ENCODE measurements at places on chromosomes 3 and 15.

- no peak for DNase-seq
These were observed 2.2 kb upstream of the PGPEP1L start for GRCh38 chr15:99009741-99010330.

DNA sequence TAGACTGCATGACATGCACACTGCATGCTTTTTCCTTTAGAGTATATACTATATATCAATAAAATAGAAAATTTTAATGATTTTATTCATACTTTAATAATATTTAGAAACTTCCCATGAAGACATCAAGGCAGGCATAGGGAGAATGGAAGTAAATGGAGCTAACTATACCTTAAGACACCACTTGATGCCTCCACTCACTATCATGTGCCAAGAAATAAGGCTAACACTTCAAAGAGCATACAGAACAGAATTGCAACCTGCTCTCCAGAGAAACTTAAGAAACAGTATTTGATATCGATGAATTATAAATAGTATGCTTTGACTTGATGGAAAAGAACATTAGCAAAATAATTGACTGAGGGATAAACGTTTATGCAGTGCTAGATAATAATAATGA is 192.6 kb upstream of the MBNL1 start:
- DNase-seq, result no peak

GRCh38 chr15:77685082-77685815 is 52.5 kb upstream of the LINGO1 start:
- no peak for DNase-seq

GRCh38 chr15:55894399-55894965 is 98.9 kb downstream of the NEDD4 start:
- no peak for DNase-seq

- DNase-seq, result no peak
These were observed 424.0 kb upstream of the C2CD4B start for GRCh38 chr15:62588938-62589670.

Measured in stimulated activated CD4-positive, alpha-beta T cell treated with anti-CD3 and anti-CD28 coated beads, Interleukin-15, amount 100 ng/mL, for 24 hours (primary cell).